Right hindlimb (tissue), 1 donor: ENCODE measurements at places on chromosomes 13 and 19.

- DNase-seq, result no peak
Observed at GRCh38 chr19:17869114-17869608, 2.6 kb upstream of the SLC5A5 start.

DNA sequence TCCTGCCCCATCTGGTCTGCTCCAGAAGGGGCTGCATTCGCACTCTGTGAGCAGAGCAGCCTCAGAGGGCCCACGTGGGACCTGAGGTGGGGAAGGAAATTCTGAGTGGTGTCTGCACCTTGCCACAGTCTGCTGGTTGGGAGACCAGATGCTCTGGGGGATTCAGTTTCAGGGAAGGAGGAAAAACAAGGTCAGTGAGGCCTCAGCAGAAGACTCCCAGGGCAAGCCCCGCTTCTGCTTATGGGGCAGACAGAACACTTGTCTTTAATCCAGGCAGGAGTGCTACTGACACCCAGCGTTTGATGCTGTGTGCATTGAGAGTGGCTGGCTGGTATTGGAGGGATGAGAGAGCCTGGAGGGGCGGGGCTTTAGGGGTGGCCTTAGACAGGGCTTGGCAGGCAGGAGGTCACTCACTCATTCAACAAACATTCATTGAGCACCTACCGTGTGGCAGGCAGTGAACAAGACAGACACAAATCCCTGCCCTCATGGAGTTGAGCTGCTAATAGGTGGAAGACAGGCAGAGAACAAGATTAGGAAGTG lies 4.9 kb upstream of the CLEC17A start:
- no peak for DNase-seq

DNA sequence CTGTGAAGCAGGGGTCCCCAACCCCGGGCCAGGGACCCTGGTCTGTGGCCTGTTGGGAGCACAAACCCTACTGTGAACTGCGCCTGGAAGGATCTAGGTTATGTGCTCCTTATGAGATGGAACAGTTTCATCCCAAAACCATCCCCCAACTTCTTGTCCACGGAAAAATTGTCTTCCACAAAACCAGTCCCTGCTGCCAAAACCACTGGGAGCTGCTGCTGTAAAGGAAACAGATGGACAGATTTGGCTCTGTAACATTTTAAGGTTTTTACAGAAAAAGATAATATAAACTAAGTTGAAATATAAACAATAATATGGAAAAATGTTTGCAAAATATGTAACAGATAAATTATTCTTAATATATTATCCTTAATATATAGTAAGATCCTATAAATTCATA lies 73.7 kb downstream of the COG6 start:
- DNase-seq, result peak; percentile 37

DNA sequence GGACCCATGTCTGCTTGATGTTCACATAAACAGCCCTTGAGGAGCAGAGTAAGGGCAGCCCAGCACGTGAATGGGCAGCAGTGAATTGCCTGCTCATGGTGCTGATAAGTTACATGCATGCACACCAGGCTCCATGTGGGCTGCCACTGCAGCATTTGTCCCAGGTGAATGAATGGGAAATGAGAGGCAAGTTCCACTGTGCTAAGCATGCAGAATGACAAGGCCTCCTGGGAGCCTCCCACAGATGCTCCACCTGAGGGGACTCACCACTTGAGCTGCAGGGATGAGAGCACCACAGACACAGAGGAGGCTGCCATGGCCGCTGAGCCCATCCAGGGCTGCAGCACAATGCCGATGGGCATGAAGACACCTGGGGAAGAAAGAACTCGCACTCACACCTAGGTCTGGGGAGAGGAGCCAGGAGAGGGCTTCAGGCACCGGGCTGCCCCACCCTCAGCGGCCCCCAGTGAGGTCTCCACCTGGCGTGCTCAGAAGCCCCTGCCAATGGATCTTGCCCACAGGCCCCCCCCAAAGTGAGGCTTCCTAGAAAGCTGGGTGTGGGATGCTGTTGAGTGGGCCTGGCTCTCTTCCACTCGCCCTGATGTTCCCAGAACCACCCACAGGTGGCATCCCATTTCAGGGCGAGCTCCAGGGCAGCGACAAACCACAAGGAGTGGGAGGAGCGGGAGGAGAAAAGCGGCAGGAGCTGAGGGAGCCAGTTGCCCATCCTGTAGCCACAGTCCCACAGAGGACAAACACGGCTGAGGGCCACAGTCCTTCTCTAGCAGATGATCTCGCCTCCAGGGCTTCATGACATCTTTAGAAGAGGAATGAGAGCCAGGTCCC lies 73.8 kb downstream of the CCDC70 start:
- no peak for DNase-seq

DNA sequence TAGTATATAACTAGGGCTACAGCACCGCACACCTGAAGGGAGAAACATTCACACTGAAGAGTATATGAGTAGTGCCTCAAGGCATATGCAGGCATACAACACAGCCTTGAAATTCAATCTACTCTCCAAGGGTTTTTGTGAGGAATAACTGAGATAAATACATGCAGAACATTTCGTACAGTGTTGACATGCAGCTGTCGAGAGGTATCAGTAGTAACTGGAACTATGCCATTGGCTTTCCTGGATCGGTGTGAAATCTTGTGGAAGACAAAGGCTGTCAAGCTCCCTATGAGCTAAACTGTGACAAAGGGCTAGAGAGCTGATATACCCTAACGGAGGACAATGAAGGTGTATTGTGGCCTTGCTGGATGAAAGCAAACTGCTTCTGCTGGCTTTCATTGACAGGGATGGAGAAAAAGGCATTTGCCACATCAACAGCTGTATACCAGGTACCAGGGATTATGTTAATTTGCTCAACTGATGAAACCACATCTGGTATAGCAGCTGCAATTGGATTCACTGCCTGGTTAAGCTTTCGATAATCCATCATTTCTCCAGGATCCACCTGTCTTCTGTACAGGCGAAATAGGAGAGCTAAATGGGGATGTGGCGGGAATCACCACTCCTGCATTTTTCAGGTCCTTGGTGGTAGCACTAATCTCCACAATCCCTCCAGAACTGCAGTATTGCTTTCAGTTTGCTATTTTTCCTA lies 16.3 kb downstream of the MTRF1 start:
- DNase-seq, result peak; percentile 25

GRCh38 chr19:7191946-7192691 lies 102.1 kb downstream of the INSR start:
- no peak for DNase-seq

GRCh38 chr19:45455707-45456499 lies 11.9 kb upstream of the FOSB start:
- peak; percentile 96 for DNase-seq

- no peak for DNase-seq
Observed at GRCh38 chr13:89627996-89628395, 1719.5 kb upstream of the MIR17HG start.

DNA sequence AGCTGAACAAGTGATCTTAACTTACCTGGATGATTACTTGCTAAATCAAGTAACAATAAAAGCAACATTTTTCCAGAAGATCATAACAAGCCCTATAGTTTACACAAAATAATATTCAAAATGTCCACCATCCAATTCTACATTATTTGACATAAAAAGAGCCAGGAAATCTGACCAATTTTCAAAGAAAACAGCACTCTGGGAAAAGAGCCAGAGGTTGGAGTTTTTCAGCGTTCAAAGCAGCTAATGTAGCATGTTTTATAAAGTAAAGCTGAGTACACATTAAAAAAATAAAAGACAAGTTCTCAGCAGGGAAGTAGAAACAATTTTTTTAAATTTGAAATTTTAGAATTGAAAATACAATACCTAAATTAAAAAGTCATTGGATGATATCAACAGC lies 62.6 kb downstream of the UFM1 start:
- DNase-seq, result no peak

DNA sequence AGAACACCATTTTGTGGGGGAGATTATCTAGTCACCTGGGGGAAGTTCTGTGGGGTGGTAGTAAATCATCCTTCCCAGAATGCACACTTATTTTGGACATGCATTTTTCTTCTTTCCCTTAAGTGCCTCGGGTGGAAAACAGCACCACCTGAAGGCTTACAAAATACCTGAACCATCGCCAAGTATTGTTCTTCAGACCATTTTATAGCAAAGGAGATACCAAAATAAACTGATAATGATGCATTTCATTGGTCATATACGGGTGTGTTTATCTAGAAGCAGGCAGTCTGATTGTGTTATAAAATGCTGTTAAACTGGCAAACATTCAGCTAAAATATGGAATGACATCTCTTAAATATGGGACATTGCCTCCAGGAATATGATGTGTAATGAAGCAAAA lies 1034.7 kb downstream of the SLITRK1 start:
- no peak for DNase-seq

DNA sequence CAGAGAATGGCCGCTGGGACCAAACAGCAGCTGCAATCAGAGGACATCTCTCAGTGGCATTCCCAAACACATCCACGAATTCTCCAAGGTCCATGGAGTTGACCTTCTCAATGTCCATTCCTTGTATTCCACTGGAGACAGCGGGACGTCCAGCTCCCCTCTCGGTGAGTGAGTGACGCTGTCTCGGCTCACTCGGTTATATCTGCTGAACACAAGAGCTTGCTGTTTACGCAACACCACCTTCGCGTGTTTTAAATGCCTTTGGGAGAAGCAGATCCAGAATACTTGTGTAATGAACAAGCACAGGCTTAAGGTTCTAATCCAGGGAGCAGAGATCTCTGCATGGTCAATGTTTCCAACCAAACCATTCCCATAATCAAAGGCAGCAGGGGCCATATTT lies at the start of gene URAD:
URAD (minus strand) TSS at position 174 of the 400 bp plus-strand sequence; CDS start at position 118, 56 bp downstream.
- DNase-seq, result no peak

DNA sequence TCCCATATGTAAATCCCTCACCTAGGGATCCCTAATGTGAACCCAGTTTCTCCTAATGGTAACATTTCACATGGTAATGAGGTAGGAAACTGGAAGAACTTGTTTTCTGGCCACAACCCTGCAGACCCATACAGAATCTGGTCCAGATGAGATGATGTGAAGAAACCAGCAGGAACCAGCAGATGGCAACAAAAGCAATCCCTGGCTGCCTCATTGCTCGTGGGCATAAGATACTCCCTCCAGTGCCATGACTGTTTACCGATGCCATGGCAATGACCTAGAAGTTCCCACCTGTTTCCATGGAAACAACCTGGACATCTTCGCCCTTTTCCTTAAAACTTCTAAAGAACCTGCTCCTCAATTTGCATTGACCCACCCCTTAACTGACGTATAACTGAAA lies 1.4 kb upstream of the CD209 start:
- no peak for DNase-seq

- no peak for DNase-seq
Observed at GRCh38 chr19:56291867-56292266, 19.3 kb downstream of the EDDM13 start.

- no peak for DNase-seq
Observed at GRCh38 chr19:51448011-51448410, 10.2 kb downstream of the SIGLEC8 start.

- no peak for DNase-seq
Observed at GRCh38 chr13:75352641-75353327, 129.2 kb downstream of the TBC1D4 start.

- DNase-seq, result peak; percentile 31
Observed at GRCh38 chr19:48806818-48807589, 3.8 kb downstream of the BCAT2 start.

- DNase-seq, result no peak
Observed at GRCh38 chr13:73913751-73914518, 220.3 kb downstream of the KLF12 start.

- DNase-seq, result peak; percentile 92
Observed at GRCh38 chr19:11137542-11138384, 17.8 kb downstream of the SPC24 start.

- DNase-seq, result no peak
Observed at GRCh38 chr13:79943346-79944023, 397.4 kb downstream of the SPRY2 start.

DNA sequence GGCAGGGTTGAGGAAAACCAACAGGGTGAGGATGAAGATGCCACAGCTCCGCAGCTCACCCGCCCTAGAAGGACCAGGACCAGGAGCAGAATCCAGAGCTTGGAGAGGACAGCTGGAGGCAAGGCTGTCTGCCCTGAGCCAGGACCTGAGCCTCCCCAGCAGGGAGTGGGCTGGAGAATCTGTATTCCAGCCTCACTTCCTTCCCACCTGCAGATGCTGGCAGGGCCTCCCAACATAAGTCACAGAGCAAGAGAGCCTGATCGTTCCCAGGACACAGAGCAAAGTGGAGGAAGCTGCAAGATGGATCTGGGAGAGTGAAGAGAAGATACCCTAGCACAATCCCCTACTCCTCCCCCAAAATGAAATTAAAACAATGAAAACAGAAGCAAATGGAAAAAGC lies 61.7 kb upstream of the WASF3 start:
- peak; percentile 69 for DNase-seq

GRCh38 chr13:77213644-77214043 lies 113.2 kb downstream of the MYCBP2 start:
- no peak for DNase-seq

GRCh38 chr19:43555185-43555770 lies 20.0 kb downstream of the XRCC1 start:
- DNase-seq, result peak; percentile 75

- no peak for DNase-seq
Observed at GRCh38 chr13:64274481-64275217, 2859.0 kb upstream of the PCDH20 start.

DNA sequence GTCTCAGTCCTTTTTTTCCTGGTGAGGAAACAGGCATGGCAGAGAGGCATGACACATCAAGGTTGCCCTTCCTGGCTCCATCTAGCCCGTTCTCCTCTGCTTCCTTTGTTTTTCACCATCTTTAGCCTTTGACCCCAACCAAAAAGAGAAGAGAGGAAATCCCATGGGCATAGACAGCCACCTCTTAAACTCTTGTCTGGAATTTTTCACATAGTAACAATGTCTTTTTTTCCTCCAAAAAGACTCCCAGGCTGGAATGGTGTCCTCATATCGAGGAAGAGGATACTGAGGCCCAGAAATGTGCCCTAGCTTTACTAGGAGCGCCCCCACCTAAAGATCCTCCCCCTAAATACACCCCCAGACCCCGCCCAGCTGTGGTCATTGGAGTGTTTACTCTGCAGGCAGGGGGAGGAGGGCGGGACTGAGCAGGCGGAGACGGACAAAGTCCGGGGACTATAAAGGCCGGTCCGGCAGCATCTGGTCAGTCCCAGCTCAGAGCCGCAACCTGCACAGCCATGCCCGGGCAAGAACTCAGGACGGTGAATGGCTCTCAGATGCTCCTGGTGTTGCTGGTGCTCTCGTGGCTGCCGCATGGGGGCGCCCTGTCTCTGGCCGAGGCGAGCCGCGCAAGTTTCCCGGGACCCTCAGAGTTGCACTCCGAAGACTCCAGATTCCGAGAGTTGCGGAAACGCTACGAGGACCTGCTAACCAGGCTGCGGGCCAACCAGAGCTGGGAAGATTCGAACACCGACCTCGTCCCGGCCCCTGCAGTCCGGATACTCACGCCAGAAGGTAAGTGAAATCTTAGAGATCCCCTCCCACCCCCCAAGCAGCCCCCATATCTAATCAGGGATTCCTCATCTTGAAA lies at the start of gene GDF15:
GDF15 (plus strand) TSS at position 484 of the 868 bp plus-strand sequence; CDS start at position 516, 32 bp downstream.
- DNase-seq, result peak; percentile 34

DNA sequence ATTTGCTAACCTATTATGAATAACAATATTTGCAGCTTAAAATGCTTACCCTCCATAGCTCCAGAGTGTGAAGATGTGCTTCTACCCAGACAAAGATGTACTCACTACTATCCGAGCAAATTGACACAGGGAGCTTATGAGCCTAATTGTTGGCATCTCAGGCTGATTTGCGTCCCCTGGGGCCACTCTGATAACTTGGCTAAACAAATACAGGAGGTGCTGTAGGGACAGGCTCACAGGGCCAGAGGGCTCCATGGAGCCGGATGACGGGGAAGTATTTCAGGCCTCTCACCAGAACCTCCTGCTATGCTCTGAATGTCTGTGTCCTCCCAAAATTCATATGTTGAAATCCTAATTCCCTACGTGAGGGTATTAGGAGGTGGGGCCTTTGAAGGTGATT lies 26.7 kb upstream of the C19orf12 start:
- DNase-seq, result no peak

- peak; percentile 7 for DNase-seq
Observed at GRCh38 chr19:47057328-47057727, 8.9 kb upstream of the TMEM160 start.
